ENCODE measurements at places on chromosomes 5 and 9.

DNA sequence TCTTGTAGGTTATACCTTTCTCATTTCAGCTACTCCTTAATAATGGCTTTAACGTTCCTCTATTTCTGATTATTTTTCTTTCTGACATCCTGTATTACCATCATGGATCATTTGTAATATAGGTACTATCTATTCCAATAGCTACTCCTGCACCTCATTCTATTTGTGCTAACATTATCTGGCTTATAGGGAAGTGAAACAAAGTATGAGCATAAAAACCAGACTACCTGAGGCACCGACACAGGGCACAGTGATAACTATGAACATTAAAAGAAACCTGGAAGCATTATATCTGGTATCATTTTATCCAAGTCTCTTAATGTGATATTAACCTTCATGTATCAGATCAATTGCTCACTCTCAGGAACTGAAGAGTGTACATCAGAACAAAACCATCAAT, 407.3 kb downstream of the DMRT2 start:
- no peak for DNase-seq

GRCh38 chr9:121844098-121844497, 192.7 kb downstream of the DAB2IP start:
- no peak for DNase-seq

- no peak for DNase-seq
Observed at GRCh38 chr5:135116160-135116561, 82.1 kb upstream of the PITX1 start.

- no peak for DNase-seq
Observed at GRCh38 chr9:76717613-76718012, 46.6 kb upstream of the PCA3 start.

GRCh38 chr5:169089343-169089742, 211.6 kb downstream of the SLIT3 start:
- no peak for DNase-seq

GRCh38 chr5:60811105-60811504, 33.0 kb downstream of the ELOVL7 start:
- DNase-seq: no peak

GRCh38 chr5:73540192-73540591, 25.2 kb downstream of the ANKRA2 start:
- no peak for DNase-seq

DNA sequence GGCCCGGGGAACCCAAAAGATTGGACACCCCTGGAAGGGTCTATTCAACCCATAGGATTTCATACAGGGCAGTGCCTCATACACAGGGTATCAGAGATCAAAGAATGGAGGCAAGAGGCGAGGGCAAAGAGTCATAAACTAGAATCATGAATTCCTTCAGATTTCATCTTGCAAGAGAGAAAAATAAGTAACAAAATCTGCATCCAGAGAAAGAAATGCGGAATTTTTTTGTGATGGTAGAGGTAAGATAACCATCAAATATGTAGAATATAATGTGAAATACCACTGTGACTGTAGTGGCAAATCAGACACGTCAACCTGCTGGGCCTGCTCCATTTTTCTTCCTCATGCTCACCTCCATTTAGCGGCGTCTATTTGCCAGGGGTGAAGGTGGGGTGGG, 143.6 kb downstream of the SNX18 start:
- DNase-seq: no peak

DNA sequence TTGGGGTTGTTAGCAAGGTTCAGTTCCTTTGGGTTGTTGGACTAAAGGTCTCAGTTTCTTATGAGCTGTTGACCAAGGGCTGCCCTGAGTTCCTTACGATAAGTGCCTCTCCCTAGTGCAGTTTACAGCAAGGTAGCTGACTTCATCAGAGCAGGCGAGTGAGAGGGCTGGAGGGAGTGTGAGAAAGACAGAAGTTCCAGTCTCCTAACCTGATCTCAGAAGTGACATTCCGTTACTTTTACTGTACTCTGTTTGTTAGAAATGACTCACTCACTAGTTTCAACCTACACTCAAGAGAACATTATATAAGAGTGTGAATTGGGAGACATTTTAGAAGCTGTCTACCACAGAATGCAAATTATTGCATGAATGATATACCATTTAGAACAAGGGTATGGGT, 21.2 kb upstream of the IL31RA start:
- DNase-seq: no peak

DNA sequence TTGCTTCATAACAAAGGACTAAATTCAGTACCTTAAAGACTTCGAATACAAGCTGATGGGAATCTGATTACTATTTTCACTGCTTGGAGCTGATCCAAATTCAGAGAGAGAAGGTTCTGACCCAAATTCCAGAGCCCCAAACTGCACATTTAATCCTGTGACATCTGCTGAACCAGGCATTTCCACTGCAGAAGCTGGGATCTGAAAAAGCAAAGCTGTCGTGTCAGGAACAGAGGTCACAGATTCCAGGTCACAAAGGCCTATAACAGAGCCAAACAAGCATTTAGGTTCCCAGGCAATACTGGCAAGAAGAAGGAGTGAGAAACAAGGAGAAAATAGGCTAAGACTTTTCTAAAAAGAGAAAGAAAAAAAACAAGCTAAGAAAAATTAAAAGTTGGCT, 105.3 kb downstream of the UBAP2 start:
- no peak for DNase-seq

DNA sequence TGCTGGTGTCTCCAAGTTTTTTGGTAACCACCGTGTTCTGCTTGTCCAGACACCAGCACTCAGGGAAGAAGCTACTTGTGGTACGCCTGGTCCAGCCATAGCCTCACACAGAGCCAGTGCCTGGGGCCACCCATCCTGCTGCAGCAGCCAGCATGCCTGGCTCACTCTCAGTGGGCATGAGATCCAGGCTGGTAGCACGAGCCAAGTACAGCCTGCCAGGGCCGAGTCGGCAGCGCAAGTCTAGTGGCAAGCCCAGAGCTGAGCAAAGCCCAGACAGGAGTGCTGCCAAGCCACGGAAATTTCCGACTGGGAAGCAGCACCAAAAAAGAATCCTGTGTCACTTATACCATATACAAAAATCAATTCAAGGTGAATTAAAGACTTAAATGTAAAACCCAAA, 36.3 kb upstream of the FBXL17 start:
- DNase-seq: no peak

DNA sequence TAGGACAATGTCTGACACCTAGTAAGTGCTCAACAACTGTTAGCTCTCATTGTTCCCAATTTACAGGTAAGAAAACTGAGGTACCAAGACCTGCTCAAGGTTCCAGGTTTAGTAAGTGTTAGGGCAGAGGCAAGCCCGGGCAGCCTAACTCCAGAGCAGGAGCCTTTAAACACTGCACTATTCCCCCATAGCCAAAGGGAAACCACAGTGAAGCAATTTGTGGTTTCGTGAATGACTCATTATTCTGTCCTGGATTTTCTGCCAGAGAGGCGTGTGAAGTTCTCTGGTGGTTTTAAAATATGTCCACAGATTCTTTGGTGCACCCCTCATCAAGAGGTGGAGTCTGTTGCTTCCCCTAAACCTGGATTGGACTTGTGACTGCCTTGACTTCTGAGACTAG, 1.0 kb upstream of the MCC start:
- no peak for DNase-seq

DNA sequence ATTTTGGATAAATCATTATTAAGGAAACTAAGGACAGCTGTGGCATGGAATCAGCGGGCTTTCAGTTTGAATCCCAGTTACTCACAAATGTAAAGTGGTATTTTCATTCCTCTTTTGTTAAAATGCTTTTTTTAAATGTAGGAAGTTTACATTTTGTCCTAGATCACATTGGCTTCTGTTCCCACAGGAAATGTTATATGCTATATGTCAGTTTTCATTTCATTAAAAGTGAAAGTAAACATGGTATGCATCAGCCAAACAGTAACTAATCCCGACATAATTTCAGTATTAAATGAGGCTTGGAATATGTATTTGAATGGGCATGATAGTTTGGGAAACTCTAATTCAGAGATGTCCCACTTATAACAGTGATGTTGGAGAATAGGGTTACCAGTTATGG, 18.6 kb upstream of the SMIM15 start:
- no peak for DNase-seq

- DNase-seq: no peak
Observed at GRCh38 chr5:90718387-90718786, 159.8 kb downstream of the ADGRV1 start.

- DNase-seq: no peak
Observed at GRCh38 chr5:126363658-126364057, 59.6 kb upstream of the GRAMD2B start.

- DNase-seq: no peak
Observed at GRCh38 chr9:16342246-16343020, 528.0 kb downstream of the BNC2 start.

DNA sequence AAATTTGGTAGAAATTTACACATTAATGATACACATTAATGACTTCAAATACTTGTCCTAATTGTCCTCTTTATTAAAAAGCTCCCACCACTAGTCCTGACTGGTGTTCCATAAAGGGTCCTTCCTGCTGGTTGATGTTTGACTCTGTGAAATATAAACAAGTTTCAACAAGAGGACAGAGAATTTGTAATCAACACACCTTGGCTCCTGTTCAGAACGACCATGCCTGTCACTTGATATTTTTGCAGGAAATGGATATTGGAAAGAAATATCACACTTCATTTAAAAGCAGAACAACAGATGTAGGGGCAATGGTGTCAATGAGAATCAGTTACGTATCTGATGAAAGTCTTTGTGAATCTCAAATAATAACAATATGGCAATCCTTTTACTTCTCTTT, 211.7 kb downstream of the ENC1 start:
- DNase-seq: no peak

DNA sequence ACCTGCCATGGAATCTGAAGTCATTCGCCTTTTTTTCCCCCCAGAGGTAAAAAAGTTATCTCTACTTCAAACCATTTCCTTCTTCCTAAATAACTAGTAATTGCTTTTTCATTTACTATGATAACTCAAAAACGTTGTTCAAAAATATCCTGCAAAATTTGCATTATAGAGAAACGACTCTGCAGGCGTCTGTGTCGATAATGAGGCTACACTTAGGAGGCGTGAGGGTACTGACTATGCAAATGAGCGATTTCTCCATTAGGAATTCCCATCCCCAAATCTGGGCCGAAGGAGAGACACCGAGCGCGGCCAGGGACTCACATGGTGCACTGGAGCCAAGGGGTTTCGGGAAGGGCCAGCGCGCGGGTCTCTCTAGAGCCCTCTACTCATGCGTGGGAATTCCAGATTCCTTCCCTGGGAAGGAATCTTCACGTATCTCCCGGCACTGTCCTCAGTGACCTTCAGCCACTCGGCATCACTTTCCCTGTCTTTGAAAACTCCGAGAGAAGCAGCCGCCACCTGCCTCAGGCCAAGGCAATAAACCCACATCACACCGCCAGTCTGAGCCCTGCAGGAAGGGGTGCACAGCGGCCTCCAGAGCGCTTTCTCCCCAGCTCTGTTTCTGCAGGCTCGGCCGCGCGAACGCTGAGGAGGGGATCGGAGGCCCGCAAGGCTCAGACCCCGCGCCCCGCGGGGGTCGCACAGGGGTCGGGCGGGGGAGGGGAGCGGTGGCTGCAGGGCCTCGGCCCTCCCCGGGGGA, 718 bp upstream of the DENND4C start:
- DNase-seq: peak; percentile 87

GRCh38 chr5:37396352-37396751, 17.2 kb downstream of the WDR70 start:
- DNase-seq: no peak

GRCh38 chr9:136849960-136850865, 1.0 kb downstream of the PHPT1 start:
- DNase-seq: no peak

DNA sequence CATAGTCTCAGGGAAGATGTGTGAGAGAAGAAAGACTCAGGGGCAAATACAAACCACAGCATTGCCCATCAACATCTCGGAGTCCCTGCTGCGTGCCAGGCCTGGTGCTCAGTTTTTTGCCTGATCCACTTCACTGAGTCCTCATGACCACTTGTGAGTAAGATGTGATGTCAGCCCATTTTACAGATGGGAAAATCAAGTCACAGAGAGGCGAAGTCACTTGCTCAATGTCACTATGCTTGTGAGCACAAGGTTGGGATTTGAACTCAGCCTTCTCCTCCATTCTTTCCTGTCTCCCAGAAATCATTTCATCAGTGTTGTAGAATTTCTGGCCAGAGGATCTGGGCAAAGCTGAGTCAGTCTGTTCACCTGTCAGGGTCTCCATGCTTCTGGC, 34.6 kb upstream of the PSD2 start:
- no peak for DNase-seq

- DNase-seq: no peak
Observed at GRCh38 chr5:118593003-118593328, 395.4 kb downstream of the DTWD2 start.

DNA sequence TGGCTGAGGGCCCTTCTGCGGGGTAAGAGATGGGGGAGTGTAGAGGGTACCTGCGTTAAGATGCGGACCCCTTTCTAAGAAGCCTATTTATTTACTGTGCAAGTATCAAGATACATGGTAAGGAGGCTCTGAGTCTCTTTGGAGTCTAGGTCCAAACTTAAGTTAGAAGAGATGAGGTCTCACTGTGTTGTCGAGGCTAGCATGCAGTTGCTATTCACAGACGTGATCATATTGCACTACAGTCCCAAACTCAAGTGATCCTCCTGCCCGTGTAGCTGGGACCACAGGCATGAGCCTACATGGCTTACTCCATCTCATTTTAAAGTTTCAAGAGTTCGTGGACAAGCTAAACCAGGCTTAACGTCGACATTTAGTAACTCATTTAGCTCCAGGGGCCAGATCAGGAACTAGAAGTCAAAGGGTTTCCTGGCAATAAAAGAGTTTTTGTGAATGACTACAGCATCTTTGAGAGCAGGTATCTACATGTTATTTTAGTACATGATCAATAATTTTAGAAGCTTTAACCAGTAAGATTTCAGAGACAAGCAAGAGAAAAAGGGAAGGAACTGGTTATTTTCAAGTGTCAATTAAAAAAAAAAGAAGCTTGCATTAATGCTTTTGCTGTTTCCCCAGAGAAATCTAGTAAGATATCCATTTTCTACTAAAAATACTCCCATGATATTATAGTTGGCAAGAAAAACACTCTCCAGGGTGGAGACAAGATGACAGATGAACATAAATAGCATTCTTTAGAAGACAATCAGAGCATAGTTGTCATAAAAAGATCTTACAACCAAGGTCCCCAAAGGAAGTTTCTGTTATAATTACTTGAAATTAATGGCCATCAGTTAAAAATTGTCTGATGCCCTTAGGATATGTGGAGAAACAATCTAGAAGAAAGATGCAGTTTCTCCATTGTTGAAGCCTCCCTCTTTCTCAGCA, 141.3 kb downstream of the SCAMP1 start:
- DNase-seq: no peak

DNA sequence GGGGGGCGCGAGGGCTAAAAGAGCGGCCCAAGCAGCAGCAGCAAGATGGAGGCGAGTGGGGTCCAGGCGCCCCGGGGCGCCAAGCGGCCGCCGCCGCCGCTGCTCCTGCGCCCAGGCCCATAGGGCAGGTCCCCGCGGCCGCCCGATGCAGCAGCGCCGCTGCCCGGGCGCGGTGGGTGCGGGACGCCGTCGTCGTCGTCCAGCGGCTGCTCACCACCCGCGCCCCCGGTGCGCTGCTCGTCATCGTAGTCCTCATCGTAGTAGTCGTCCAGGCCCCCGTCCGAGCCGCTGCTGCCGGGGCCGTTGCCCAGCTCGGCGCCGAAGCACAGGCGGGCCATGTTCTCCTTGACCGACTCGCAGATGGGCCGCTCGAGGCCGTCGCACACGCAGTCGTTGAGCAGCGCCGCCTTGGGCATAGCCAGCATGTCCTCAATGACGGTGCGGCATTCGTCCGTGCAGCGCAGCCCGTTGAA, 1.5 kb downstream of the GAS1 start:
- DNase-seq: no peak
